Pancreas (tissue), 10 donors: ENCODE measurements at places on chromosomes 3 and 15. TPM values are rescaled to one million over a fixed set of nuclear protein-coding genes. Genes with fewer than 3 reads are reported as not detected.

- DNase-seq: no peak
Measured at GRCh38 chr15:87547470-87548181, 708.9 kb downstream of the NTRK3 start.

SPCS1 gene
- 52.4 TPM for polyA plus RNA-seq

DNA sequence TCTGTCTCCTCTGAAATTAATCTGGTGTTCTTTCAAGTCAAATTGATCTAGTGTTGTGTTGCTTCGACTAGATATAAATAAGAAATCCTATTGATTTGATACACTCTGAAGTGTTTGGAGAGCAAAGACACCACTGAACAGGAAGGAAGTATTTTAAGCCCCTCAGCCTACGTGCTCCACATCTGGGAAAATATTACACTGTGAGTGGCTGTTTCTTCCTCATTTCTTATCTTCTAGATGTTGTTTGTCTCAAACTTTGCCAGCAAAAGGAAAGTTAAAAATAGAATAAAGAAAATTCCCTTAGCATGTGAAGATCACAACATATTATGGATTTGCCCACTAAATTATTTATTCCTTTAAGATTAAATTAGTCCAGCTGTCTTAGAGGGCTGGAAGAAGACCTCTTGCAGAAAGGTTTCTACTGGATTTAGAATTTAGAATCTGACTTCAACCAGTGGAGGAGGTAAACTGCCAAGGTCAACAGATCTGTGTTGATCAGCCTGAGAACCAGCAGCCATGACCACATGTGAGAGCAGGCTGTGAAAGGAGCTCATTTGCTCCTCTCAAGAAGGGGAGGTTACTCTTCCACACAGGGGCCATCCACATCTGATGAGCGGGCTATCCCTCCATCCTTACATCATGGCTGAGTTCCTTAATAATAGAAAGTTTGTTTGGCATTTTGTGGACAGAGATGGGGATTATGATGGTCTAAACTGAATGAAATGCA, 46.3 kb upstream of the ACKR4 start:
- DNase-seq: no peak

DNA sequence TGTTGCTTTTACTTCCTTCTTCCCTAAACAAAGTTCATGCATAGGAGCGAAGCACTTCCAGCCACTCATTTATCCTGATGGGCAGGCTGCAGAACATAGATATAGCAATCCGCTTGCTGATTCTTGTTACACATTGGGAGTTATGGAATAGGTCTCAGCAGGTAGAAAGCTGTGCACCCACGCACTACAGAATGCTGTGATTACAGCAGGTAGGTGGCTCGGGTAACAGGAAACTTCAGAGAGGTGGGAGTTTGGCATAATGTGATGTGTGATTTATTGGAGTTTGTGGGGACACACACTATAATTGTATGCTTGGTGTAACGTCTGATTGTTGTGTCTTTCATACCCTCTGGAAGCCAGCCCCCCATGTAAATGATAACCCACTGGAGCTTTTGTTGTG, 99.2 kb upstream of the MEIS2 start:
- DNase-seq: no peak

ISLR gene
- 3.6 TPM for polyA plus RNA-seq

SMCO1 gene
- not detected for polyA plus RNA-seq

MUSTN1 gene
- 35.2 TPM for polyA plus RNA-seq

MYO5C gene
- 12.7 TPM for polyA plus RNA-seq

GRCh38 chr3:127455541-127456450, 134.7 kb downstream of the TPRA1 start:
- DNase-seq: peak; percentile 75

DNA sequence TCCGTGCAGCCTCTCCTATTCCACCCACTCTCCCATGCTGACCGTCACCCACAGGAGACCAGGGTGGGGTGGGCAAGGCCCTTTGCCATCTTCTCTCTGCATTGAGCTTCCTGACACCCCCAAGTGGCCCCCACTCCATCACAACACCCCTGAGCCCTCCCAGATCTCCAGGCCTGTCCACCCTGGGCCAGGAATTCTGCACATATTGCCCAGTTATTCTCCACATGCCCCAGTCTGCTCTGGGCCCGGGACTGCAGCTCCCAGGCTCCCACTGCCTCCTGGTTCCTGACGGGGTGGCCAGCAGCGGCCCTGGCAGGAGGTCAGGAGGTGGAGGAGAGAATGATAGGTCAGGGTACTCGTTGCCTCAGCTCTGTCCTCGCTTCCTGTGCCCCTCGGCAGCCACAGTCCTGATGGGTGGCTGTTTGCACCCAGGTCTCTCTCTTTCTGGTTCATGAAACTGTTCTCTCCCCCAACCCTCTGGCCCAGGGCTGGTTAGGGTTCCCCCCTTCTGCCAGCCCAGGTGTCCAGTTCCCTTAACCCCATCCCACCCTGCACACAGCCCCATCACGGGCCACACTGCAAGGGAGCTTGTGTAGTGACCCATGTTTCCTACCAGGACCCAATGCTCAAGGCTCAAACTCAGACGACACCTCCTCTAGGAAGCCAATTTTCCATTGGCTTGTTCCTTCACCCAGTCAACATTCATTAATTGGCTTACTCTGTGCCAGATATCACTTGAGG, 47.3 kb downstream of the IQSEC1 start:
- peak; percentile 11 for DNase-seq
